ENCODE measurements at places on chromosomes 3 and 15. TPM values are rescaled to one million over a fixed set of nuclear protein-coding genes. Genes with fewer than 3 reads are reported as not detected.

CCDC191 gene
- 4.0 TPM for total RNA-seq

HRG gene
- total RNA-seq: not detected

DNA sequence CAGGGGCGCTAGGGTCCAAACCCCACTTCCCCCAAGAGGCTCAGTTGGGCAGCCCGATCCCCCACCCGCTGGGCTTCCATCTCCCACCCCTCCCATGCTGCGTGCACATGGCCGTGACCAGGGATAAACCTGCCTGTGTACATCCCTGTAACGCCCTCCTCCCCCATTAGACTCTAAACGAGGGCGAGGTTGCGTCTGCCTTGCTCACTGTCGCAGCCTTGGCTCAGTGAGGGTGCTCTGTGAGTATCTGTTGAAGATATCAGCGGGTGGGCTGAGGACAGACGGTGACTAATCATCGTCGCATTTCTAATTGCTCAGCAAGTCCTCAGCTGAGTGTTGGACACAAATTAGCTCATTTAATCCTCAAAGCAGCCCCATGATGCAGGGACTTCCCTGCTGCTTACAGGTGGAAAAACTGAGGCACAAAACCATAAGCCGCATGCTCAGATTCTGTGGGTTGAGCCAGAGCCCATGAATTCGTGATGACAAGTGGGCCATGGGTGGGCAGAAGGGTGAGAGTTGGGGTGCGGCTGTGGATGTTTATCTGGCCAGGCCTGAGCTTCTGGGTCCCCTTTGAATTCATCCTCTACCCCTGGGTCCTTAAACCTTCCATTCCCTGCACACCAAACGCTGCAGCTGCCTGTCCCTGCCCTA is 26.0 kb downstream of the FBLN2 start:
- DNase-seq: peak; percentile 80

- DNase-seq: no peak
These were observed 1603.5 kb downstream of the SI start for GRCh38 chr3:163474766-163475165.

DNA sequence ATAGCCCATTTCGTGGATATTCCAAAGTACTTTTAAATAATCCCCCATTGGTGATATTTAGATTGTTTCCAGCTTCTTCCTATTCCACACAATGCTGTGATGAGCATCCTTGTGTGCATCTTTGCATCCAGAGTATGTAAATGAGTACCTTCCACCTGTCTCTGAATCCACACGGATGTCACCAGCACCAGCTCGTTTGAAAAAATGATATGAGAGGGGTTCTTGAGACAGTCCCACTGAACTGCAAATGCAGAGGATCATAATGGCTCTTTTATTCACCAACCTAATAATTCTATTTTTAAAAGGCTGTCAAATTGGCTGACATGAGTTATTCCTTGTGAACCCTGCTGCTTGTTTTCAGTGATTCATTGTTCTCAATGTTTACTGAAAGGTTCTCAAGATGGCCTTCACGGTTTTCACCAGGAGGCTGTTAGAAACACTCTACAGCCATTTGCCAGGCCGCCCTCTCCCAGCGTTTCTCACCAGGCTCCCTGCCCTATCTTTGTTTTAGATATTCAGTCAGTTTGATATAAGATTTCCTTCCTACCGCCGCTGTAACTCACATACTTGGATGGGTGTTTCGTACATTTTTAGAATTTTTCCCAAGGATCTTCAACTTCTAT is 96.7 kb upstream of the PTPRG start:
- no peak for DNase-seq

IL16 gene
- 6.5 TPM for total RNA-seq

DNA sequence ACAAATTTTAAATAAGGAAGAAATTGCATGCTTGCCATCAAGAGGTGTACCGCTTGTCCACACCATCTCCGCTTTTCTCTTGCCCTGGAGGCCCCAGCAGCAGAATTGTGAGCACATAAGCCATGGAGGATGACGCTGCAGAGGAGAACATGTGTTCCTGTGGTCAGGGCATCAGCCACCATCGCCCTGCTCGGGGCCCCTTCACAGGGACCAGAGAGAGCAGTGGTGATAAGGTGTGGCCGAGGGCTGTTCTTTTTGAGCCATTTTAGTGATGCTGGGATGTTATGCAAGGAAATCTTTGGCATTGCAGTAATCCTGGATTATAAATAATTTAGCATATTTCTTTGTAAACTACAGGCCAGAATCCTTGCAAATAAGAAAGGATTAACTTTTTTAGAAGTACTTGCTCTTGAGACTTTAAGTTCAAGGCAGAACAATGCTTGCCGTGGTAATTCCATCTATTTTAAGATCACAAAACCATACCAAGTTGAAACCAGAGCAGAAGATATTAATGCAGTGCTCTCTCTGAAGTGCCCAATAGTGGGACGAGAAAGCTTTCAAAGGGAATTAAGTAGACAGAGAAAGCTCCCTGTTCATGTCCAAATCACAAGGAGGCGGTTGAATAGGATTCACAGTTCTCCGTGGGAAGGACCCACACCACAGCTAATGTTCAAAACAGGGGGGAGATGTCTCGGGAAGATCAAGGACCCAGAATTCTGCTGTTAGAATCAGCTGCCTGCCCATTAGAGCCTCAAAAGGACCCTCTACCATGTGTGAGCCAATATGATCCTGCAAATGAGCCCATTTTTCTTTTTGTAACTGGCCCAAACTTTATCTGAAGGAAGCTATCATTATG is 338.5 kb downstream of the RORA start:
- DNase-seq: peak; percentile 58

GRCh38 chr3:542021-542420 is 345.5 kb downstream of the CHL1 start:
- no peak for DNase-seq

SLC38A3 gene
- 0.29 TPM for total RNA-seq

DNA sequence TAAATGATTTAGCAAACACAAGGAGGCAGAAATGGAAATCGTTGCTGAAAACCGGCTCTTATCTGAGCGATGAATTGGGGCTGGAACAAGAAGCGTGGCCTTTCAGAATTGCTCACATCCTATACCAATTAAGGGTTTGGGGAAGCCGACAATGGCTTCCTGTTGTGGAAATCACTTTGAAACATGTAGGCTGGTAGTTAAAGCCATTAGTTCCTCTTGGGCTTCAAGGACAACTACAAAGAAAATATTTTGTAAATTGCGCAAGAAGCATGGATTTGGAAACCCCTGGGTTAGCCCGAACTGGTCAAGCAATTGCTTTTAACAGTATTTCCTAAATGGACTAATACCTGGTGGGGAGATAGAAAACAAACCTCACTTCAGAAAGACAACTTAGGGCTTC is 182.4 kb downstream of the ADAMTS9 start:
- DNase-seq: no peak

Data from osteoblast (primary cell).